ENCODE measurements at places on chromosomes 16 and 17. TPM values are rescaled to one million over a fixed set of nuclear protein-coding genes. Genes with fewer than 3 reads are reported as not detected.

HP gene
- polyA plus RNA-seq, result not detected

CCL17 gene
- polyA plus RNA-seq, result not detected

RNF222 gene
- not detected for polyA plus RNA-seq

C17orf58 gene
- 7.3 TPM for polyA plus RNA-seq

CDK5R1 gene
- polyA plus RNA-seq, result 0.37 TPM

SLFN14 gene
- 0.50 TPM for polyA plus RNA-seq

TNFRSF17 gene
- not detected for polyA plus RNA-seq

CACNB1 gene
- polyA plus RNA-seq, result 5.0 TPM

OR4D1 gene
- polyA plus RNA-seq, result 1.4 TPM

CSH1 gene
- not detected for polyA plus RNA-seq

C17orf113 gene
- polyA plus RNA-seq, result 0.21 TPM

GNGT2 gene
- polyA plus RNA-seq, result 110 TPM

POLG2 gene
- 4.3 TPM for polyA plus RNA-seq

KRTAP4-1 gene
- polyA plus RNA-seq, result not detected

PRAC2 gene
- polyA plus RNA-seq, result not detected

CTNS gene
- 7.2 TPM for polyA plus RNA-seq

OR3A3 gene
- not detected for polyA plus RNA-seq

E4F1 gene
- 10.3 TPM for polyA plus RNA-seq

PRSS33 gene
- not detected for polyA plus RNA-seq

NQO1 gene
- polyA plus RNA-seq, result 12.8 TPM

TMEM114 gene
- polyA plus RNA-seq, result not detected

FAM83G gene
- 0.81 TPM for polyA plus RNA-seq

FAM20A gene
- not detected for polyA plus RNA-seq
